GM10248 (cell line): ENCODE measurements at places on chromosomes 7 and 10.

DNA sequence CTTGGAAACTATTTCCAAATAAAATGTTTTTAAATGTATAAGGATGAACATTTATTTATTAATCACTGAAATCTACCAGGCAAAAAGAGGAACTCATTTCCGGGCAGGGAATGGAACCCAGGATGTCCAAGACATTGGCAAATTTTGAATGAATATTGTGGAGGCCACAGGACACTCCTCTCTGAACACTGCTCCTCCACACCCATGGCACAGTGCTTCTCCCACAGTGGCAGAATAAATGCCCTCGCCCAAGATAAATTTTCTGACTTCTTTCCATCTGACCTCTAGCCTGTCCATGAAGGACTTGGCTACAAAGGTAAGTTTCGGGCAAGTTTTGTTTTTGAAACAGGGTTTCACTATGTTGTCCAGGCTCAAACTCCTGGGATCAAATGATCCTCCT, 39.0 kb downstream of the HIPK2 start:
- no peak for DNase-seq

GRCh38 chr10:116490028-116490662, 55.6 kb upstream of the PNLIP start:
- peak; percentile 39 for DNase-seq

DNA sequence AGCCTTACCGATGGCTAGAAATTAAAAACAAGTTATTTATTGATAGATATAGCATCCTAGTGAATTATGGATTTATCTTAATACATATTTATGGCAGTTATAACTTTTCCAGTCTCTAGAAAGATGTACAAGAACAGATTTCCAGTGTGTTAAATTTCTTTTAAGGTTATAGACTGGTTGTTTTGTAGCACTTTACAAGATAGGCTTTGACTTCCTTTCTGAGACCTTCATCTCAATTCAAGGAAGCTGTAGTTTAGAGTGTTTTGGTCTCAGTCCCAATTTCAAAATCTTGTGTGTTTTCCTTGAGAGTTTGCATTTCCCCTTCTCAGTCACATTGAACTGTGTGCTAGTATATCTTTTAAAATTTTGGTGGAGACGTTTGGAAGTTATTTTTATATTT, 30.1 kb downstream of the PLEKHA1 start:
- DNase-seq, result no peak

- DNase-seq, result no peak
Measured at GRCh38 chr7:145718129-145718528, 398.5 kb upstream of the CNTNAP2 start.

DNA sequence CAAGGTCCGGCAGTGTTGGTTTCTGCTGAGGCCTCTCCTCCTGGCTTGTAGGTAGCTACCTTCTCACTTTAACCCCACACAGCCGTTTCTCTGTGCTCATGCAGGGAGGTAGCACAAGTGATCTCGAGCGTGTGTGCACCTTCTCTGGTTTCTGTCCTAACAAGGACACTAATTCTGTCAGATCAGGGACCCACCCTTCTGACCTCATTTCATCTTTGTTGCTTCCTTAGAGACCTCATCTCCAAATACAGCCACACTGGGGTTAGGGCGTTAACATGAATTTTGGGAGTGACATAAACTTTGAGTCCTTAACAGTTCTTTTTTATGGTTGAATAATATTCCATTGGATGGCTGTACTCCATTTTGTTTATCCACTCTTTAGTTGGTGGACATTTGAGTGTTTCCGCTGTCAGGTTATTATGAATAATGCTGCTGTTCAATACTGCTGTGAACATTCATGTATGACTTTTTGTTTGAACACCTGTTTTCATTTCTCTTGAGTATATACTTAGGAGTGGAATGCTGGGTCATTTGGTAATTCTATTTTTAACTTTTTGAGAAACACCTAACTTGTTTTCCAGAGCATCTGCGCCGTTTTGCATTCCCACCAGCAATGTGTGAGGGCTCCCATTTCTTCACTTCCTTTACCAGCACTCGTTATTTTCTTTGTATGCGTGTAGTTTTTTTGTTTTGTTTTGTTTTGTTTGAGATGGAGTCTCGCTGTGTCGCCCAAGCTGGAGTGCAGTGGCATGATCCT, 57.5 kb downstream of the LCOR start:
- DNase-seq, result no peak

DNA sequence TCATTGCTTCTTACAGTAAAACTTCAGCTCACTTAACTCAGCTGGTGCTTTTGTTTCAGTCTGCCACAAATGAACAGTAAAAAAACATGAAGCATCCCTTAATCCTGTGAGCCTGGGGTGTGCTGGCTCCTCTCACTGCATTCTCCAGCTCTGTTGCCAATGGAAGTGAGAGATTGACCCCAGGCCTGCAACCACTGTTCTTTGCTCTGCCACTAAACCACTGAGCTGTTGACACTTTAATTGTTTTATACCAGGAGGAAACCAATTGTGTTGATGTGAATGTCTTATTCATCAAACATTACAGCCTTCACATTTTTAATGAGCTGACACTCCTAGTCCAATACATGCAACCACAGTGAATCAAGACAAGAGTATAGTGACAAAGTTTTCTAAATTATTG, 69.4 kb upstream of the FZD1 start:
- DNase-seq, result no peak

- no peak for DNase-seq
Measured at GRCh38 chr10:116878123-116878522, 28.8 kb downstream of the ENO4 start.

GRCh38 chr10:113131613-113132261, 181.7 kb downstream of the TCF7L2 start:
- no peak for DNase-seq

DNA sequence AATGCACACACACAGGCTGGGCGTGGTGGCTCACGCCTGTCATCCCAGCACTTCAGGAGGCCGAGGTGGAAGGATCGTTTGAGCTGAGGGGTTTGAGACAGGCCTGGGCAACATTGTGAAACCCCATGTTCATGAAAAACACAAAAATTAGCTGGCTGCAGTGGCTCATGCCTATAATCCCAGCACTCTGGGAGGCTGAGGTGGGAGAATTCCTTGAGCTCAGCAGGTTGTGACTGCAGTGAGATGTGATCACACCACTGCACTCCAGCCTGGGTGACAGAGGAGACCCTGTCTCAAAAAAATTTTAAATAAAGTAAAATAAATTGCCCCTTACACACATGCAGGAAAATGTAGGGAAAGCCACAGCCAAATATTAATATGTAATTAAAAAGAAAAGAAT, 44.1 kb downstream of the RNF32 start:
- DNase-seq, result no peak

DNA sequence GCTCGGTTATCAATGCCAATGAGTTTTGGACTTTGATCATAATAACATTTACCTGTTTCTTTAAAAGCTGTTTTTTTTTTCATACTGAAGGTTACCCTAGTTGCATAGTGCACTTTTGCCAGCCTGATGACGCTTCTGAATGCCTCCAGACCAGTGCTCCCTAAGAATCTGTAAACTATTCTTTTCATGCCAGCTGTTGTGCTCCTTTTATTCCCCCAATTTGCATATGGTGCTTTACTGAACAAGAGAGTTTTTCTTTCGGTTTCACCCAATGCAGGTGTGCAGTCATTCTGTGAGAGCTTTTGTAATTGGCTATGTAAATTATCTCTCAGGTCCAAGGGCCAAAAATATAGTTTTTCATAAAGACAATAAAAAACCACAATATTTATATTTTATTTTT, 48.1 kb upstream of the GLCCI1 start:
- peak; percentile 52 for DNase-seq

DNA sequence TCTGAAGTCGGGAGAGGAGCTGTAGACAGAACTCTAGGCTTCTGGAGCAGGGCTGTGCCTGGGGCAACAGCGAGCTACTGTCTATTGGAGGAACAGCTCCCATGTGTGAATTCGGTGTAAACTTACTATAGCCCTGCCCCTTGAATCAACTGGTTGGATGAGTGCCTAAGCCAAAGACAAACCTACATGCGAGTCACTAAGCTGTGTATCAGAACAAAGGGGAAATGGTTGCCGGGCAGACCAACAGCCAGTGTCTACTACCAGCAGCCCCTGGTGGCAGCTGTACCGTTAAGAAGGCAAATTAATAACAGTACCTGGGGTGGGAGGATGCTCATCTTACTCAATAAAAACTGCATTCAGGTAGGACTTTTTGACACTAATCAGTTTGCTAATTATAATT, 343.6 kb downstream of the ACTR3B start:
- no peak for DNase-seq

- no peak for DNase-seq
Measured at GRCh38 chr10:34954142-34954541, 136.0 kb downstream of the CUL2 start.

- peak; percentile 50 for DNase-seq
Measured at GRCh38 chr7:154953006-154953684, 49.8 kb downstream of the PAXIP1 start.
